Progenitor cell of endocrine pancreas (in vitro differentiated cells): ENCODE measurements at places on chromosomes 6 and 20. TPM values are rescaled to one million over a fixed set of nuclear protein-coding genes. Genes with fewer than 3 reads are reported as not detected.

CCR6 gene
- total RNA-seq: not detected in 2 replicates

MOCS1 gene
- total RNA-seq: 15.9 and 17.5 TPM in 2 replicates

DNA sequence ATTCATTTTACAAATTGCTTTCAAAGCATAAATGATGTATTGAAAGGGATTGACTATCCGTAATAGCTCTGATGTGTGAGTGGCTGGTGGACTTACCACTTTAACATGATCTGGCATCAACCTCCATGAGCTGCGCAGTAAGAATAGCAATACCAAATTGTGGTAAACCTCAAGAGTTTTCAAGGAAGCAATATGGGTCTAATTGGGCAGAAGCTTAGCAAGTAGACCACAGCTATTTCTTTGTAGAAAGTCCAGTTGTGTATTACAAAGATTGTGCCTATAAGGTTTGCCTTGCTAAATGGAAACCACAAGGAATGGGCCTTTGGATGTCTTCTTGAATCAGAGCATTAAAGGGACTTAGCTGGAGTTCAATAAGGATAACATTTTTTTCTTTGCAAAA, 736.6 kb downstream of the KIF16B start:
- H3K4me1 ChIP-seq: peaks cover 2% of the 10 kb centered on the region
- no peak for DNase-seq
- no peak overlapping the region for H3K4me3 ChIP-seq

- no peaks in the 10 kb centered on the region for H3K27me3 ChIP-seq
- no peak overlapping the region for H3K27ac ChIP-seq
- no peak for DNase-seq
- H3K4me1 ChIP-seq: no peaks in the 10 kb centered on the region
These were observed 277.4 kb upstream of the CNR1 start for GRCh38 chr6:88443554-88443953.

GRCh38 chr6:129251669-129252376, 368.9 kb downstream of the LAMA2 start:
- no peak overlapping the region for H3K4me3 ChIP-seq
- H3K27me3 ChIP-seq: peaks cover 13% of the 10 kb centered on the region
- DNase-seq: peak; percentile 42
- H3K27ac ChIP-seq: no peak overlapping the region

DNA sequence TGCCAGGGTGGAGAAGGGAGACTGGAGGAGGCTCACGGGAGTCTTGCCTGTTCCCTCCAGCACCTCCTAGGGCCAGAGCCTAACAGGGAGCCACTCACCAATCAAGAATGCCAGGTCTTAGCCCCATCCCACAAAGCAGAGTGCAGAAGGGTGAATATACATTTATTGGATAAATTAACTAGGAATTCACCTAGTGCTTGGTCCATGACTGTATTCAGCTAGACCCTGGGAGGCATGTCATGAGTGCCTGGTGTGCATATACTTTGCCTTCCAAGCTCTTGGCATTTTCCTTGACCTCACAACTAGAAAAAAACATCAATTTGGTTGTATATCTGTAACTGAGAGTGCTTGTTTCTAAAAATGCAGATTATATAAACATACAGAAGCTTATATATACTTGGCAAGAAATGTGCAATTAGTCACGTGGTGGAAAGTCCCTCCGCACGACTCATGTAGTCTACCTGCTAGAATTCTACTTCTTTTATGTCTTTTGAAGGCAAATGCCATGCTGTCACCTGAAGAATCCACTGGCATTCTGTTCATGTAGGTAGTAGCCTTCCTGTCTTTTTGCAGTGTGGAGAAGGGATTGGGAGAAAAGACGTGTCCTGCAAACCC, 991.0 kb downstream of the KIF16B start:
- no peak for DNase-seq
- peaks cover 1% of the 10 kb centered on the region for H3K36me3 ChIP-seq
- no peak overlapping the region for H3K4me3 ChIP-seq
- no peak overlapping the region for H3K27ac ChIP-seq
- peaks cover 11% of the 10 kb centered on the region for H3K27me3 ChIP-seq

DNA sequence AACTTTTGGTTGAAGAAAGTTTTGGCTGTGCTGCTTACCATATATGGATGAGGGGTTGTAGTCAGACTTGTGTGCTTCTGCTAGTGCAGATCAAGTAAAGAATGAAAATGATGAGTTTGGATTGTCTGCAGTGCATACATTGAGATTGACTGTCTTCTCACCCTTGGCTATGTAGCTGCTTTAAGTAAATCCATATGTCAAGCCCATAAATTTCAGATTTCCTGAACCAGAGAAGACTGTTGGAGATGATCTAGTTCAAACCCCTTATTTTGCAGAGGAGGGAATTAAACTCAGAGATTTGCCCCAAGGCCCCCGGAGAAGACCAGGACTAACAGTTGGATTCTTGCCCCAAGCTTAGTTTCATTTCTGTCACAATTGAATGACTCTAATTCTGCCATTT, 67.2 kb downstream of the PKIB start:
- H3K4me1 ChIP-seq: peaks cover 8% of the 10 kb centered on the region
- no peak overlapping the region for H3K4me3 ChIP-seq
- DNase-seq: no peak
- H3K36me3 ChIP-seq: peaks cover 18% of the 10 kb centered on the region

CALHM5 gene
- 0.05 and 0.09 TPM in 2 replicates for total RNA-seq

GRCh38 chr6:56757588-56757984, 114.9 kb upstream of the DST start:
- no peak overlapping the region for H3K4me3 ChIP-seq
- no peaks in the 10 kb centered on the region for H3K27me3 ChIP-seq
- no peak for DNase-seq
- H3K27ac ChIP-seq: peak overlapping the region; percentile 25

GRCh38 chr6:157584036-157584435, 203.0 kb downstream of the ZDHHC14 start:
- peaks cover 30% of the 10 kb centered on the region for H3K27me3 ChIP-seq
- peaks cover 5% of the 10 kb centered on the region for H3K36me3 ChIP-seq
- DNase-seq: no peak
- no peak overlapping the region for H3K27ac ChIP-seq
- H3K4me1 ChIP-seq: peaks cover 19% of the 10 kb centered on the region
- no peak overlapping the region for H3K4me3 ChIP-seq
